ENCODE measurements at places on chromosomes 1 and 21. TPM values are rescaled to one million over a fixed set of nuclear protein-coding genes. Genes with fewer than 3 reads are reported as not detected.

The PODN gene
- 440 TPM for total RNA-seq

The HTR6 gene
- total RNA-seq, result not detected

The PWP2 gene
- 17.2 TPM for total RNA-seq

The PDE9A gene
- 6.1 TPM for total RNA-seq

The KCNA3 gene
- 5.3 TPM for total RNA-seq

The ERICH3 gene
- not detected for total RNA-seq

The FCRL5 gene
- total RNA-seq, result 0.32 TPM

The KIF14 gene
- total RNA-seq, result 0.28 TPM

The ANKRD65 gene
- total RNA-seq, result 3.0 TPM

The ERG gene
- 18.9 TPM for total RNA-seq

The TMEM82 gene
- total RNA-seq, result not detected

The FTCD gene
- not detected for total RNA-seq

The ALX3 gene
- total RNA-seq, result not detected

The OLIG1 gene
- not detected for total RNA-seq

The KCNN3 gene
- total RNA-seq, result 2.4 TPM

The PDZK1IP1 gene
- total RNA-seq, result 25.5 TPM

The KIF17 gene
- 2.6 TPM for total RNA-seq

The PLA2G2C gene
- total RNA-seq, result not detected

The MANEAL gene
- 0.84 TPM for total RNA-seq

The SLC25A34 gene
- 13.1 TPM for total RNA-seq

The ARHGEF11 gene
- total RNA-seq, result 26.4 TPM

All from omental fat pad (tissue), 4 donors.